NCI-H1092 (cell line): ENCODE measurements at places on chromosomes 3 and 15.

- DNase-seq: no peak
These were observed 214.7 kb upstream of the NECTIN3 start for GRCh38 chr3:110856916-110857315.

- peak; percentile 44 for DNase-seq
These were observed 382.4 kb downstream of the IL5RA start for GRCh38 chr3:2727610-2728318.

DNA sequence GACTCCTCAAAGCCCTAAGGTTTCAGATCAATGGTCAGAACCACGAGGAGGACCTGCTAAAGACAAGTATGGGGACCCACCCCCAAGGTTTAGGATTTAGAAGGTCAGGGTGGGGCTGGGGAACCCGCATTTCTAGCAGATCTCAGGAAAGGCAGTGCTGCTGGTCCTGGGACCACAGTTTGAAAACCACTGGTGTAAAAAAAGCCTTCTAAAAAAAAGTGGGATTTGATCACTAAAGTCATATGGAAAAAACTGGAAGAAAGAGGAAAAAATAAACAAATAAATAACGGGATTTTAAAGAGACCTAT is 832 bp downstream of the SLC41A3 start:
- DNase-seq: no peak

GRCh38 chr3:175432376-175433025 is 573.4 kb downstream of the NAALADL2 start:
- DNase-seq: no peak

GRCh38 chr15:54580643-54581042 is 602.4 kb downstream of the UNC13C start:
- no peak for DNase-seq

DNA sequence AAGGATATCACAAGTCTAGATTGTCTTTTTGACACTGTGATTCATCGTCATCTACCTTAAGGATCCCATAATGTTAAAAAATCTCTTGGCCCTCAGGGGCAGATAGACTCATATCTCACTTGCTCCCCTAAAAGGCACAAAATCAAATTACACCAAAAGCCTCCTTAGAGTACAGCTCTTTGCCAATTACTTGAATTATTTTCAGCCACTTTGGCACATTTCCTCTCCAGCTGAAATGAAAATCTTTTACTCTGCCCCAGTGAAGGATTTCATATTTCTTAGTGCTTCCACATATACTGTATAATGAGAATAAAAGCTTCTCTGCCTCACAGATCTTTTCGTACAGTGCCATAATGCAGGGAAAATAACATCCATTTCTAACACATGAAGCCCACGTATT is 190.7 kb upstream of the GBE1 start:
- no peak for DNase-seq

GRCh38 chr3:64741341-64741740 is 53.5 kb upstream of the ADAMTS9 start:
- no peak for DNase-seq

DNA sequence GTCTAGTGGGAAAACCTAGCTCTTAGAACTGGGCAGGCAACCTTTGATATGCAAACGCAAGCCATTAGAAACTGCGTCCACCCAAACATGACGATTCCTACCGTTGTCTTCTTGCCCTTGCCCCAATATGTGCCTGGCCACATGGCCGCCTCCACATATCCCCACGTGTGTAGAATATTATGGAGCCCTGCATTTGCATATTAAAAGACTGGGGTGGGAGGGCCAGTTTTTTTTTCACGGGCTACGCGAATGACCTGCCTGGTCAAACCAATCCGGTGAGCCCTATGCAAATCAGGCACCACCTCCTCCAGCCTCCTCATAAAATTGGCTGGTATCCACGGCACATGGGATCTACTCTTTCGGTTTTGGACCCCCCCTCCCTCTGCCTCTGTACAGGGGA is 381.0 kb upstream of the RGMA start:
- DNase-seq: no peak

DNA sequence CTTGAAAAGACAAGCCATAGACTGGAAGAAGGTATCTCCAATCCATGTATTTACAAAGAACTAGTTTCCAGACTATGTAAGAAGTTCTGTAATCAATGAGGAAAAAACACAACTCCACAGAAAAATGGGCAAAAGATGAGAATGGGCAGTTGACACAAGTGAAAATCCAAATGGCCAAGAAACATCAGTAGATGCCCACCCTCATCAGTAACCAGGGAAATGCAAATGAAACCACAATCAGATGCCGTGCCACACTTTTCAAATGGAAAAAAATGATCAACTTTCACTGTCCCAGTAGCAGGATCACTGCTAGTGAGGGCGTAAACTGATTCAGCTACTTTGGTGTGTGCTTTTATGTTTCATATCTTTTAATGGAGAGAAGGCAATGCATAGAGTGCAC is 4.5 kb upstream of the CPEB1 start:
- DNase-seq: no peak

- no peak for DNase-seq
These were observed 21.6 kb downstream of the SPTSSB start for GRCh38 chr3:161349529-161350312.

GRCh38 chr3:69915726-69916125 is 83.8 kb upstream of the SAMMSON start:
- no peak for DNase-seq

DNA sequence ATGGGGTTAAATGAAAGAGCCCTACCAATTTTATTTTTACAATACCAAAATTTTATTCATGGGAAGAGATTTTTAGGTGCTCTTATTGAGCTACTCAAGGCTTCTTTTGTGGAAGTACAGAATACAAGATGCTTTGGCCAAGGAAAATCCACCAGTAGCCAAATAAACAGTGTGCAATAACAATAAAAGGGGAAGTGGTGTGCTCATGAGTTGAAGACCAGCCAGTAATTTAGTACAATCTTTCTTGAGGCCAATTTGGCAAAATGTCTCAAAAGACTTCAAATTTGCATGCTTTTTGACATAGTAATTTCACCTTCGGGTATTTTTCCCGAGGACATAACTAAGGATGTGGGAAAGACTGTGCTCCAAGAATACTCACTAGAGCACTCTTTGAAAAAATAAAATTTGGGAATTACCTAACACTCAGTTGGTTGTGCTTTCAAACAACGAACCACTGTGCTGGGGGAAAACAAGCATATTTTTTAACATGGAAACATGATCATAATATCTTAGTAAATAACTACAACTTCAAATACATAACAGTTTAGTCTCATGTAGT is 294.0 kb downstream of the DIPK2A start:
- no peak for DNase-seq

DNA sequence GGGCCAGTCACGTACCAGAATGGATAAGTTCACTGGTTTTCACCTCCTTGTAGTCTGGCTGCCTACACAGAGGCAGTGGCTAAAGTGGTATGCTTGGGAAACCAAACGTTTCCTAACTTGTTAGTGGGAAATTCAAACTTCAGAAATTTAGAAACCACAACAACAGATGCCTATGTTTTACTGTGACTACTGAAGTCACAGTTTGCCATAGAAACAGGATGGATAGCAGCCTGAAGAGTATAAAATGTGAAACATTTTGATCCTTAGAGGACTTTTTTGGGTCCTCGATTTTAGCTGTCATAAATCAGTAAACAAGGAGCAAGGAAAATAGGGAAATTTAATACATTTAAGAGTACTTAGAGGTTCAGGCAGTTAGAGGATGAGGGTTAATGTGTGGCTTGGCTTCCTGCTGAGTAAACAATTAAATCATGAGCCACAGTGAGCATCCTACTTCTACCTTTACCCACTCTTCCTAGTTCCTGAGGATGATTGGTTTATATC is 48.6 kb downstream of the CMSS1 start:
- no peak for DNase-seq

GRCh38 chr3:159732172-159733111 is 256.2 kb upstream of the IL12A start:
- no peak for DNase-seq

- no peak for DNase-seq
These were observed 112.5 kb downstream of the ADAMTS9 start for GRCh38 chr3:64575211-64575844.

DNA sequence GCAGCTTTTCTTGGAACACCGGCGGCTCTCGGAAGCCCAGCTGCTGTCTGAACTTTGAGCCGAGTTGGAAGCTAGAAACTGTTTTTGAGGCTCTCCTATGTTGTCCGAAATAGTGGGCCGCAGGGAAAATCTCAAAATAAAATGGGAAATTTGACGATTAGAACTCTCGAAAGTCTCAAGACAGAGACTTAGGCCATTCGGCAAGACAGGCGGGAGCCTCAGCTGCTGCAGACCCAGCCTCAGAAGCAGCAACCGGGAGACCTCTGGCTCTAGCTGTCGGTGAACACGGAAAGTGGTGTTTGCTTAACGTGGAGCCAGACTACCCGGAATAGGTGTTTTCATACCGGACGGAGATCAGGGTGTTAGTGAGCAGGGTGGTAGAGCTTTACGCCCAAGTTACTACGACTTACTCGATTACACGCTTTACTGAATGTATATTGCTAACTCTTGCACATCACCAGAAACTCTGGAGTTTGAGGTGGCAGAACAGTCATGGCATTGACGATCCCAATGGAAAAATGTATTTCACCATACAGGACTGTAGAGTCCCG is 357 bp upstream of the MAN2C1 start:
- no peak for DNase-seq

- no peak for DNase-seq
These were observed 54.6 kb downstream of the DAPK2 start for GRCh38 chr15:63991706-63992105.

DNA sequence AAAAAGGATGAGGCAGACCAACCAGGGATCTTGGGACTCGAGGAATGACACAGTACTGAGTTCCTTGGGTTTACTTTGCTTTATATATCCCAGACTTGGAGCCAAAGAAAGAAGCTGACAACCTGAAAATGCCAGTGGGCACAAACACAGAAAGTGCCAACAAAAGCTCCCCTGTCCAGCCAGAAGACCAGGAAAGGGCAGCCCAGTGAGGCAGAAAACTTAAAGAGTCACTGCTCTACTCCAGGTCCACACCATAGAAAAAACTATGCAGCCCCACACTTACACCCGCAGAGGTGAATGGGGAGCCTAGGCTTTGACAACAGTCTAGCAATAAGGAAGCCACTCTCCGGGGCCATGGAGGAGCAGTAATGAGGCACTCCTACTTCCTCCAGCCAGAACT is 80.3 kb downstream of the FLNB start:
- no peak for DNase-seq

- no peak for DNase-seq
These were observed 98.9 kb downstream of the DNAJB8 start for GRCh38 chr3:128367761-128368160.

DNA sequence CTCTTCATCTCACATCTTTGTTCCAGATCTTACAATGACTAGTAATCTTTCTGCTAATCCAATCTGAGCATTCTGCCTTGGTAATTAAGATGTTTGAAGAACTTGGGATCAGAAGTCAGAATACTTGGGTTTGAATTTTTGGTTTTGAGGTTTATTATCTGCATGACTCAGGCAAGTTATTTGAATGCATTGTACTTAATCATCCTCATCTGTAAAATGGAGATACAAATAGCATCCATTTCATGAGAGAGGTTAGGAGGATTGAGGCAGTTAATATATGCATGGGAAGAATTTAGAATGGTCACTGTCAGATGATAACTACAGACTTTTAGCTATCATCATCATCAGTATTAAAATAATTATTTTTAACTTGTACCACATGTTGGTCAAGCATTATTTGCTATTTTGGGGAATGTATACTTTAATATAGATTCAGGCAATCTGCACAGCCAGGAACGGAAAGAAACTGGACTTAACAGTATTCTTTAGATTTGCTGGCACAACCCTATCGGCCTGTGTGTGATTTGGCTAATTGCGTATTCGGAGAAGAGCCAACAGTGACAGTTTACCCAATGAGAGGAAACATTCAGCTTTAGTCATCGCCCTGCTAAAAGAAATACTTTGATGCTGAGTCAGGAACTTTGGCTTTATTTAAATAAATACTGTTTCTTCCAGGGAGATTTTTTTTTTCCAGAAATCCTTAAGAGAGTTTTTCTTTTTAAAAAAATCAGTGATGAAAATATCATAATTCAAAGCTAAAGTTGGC is 600.0 kb downstream of the ROBO1 start:
- DNase-seq: no peak

GRCh38 chr3:156236556-156237260 is 116.3 kb downstream of the KCNAB1 start:
- no peak for DNase-seq

DNA sequence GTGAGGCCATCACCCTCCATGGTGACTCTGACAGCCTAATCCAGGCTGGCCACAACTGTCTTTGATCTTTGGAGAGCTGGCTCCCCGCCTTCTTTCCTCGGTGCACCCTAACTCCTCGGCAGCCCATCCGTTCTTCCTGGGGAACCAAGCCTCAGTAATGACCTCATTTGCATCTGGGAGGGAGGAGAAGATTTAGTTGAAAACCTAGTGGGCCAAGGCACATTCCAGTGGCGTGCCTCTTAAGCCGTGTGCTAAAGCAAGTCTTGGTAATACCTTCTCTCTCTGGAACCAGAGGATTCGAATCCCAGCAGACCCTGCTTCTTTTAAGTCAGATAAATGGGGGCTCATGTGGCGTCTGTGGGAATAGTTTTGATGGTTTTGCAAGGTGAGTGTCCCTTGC is 233.1 kb downstream of the EBLN2 start:
- DNase-seq: no peak

- DNase-seq: no peak
These were observed 17.2 kb downstream of the FOXL2NB start for GRCh38 chr3:138964264-138964663.

- DNase-seq: no peak
These were observed 57.3 kb upstream of the PLSCR4 start for GRCh38 chr3:146308222-146308621.

DNA sequence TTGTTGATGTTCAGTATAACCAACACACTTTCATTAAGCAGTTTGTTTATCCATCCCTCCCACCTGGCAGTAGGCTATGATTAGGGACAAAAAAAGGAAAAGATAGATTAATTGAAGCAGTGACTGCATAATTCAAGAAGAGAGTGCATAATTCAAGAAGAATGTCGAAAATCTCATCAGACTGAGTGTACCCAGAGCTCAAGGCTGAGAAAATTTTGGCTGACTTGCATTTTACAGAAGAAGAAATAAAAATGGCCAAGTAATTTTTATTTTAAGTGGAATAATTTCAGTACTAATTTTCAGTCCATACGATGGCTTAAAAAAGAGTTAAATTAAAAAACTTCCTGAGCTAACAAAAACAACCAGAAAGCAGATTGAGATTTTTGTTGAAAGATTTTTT is 145.4 kb upstream of the LRRFIP2 start:
- no peak for DNase-seq

- DNase-seq: no peak
These were observed 14.8 kb downstream of the PPCDC start for GRCh38 chr15:75038231-75038630.

GRCh38 chr3:118827446-118827845 is 207.2 kb downstream of the IGSF11 start:
- no peak for DNase-seq

GRCh38 chr3:87227835-87228144 is 681 bp downstream of the CHMP2B start:
- no peak for DNase-seq

DNA sequence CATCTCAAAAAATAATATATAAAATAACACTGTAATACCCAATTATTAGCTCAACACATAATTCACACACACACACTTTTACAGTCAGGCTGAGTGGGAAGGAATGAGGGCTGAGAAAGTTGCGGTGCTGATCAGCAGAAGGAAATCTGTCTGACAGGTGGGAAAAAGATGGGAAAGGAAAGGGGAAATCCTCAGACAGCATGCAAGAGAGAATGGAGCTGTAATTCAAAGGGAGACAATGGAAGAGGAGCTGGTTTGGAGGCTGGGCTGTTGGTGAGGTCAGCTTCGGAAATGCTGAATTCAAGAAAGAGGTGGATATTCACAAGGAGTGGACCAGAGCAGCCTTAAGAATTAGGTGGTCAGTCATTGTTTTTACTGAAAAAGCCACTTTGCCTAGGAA is 121.6 kb upstream of the LMOD3 start:
- no peak for DNase-seq

- DNase-seq: no peak
These were observed 2.1 kb upstream of the HDC start for GRCh38 chr15:50267577-50267976.
